NCI-H446 (cell line): ENCODE measurements at places on chromosomes 5 and 9.

DNA sequence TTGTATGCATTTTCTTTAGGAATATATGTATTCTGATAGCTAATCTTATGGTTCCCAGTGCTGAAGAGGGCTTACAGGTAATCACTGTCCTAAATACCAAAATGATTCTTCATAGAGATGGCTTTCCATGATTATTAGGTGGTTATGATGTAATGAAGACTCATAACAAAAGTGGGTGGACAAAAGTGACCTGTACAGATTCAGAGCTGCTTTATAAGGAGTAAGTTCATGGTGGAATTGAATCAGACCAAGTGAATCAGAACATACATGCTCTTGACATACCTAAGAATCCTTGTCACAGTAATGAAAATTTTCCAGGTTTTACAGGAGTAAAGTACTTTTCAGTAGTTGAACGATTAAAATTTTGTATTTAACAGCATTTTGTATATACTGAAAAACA lies 105.6 kb downstream of the NIPBL start:
- DNase-seq: no peak

- DNase-seq: no peak
Measured at GRCh38 chr9:2356041-2356790, 265.4 kb upstream of the VLDLR start.

DNA sequence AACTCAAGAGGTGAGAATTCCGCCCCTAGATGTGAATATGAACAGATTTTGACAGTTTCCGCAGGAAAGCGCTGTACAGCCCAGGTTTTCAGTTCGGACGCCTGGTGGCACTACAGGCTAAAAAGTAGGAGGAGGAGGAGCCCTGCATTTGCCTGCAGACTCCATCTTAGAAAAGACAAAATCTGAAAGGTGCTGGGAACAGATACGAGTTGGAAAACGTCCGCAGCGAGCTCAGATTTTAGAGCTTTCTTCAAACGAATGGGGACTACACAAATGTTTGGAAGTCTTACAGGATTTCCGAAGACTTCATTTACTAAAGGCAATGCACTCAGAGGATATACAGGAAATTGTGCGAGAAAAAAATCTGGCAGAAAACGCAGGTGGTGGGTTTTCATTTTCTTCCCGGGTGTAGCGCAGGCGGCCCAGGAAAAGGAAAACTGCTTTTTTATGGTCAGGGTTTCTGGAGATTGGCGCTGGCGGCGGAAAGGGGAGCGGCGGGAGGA lies 9.9 kb upstream of the PCDHB2 start:
- peak; percentile 35 for DNase-seq

DNA sequence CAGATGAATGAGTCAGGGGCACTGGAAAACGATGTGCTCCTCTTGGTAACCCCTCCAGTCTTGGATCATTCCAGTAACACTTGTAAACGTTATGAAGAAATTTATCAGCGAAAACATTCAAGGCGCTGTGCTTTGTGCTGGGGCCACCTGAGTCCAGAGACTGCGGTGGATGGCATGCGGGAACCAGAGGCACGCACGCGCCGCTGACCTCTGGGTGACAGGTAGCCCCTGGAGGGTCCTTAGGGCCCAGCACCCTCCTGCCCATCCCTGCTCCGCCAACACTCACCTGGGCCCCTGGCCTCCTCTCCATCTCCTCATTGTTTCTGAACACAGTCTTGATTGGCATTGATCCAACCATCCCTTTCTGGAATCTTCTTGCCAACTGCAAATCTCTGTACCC lies 86.9 kb downstream of the DAP start:
- no peak for DNase-seq

DNA sequence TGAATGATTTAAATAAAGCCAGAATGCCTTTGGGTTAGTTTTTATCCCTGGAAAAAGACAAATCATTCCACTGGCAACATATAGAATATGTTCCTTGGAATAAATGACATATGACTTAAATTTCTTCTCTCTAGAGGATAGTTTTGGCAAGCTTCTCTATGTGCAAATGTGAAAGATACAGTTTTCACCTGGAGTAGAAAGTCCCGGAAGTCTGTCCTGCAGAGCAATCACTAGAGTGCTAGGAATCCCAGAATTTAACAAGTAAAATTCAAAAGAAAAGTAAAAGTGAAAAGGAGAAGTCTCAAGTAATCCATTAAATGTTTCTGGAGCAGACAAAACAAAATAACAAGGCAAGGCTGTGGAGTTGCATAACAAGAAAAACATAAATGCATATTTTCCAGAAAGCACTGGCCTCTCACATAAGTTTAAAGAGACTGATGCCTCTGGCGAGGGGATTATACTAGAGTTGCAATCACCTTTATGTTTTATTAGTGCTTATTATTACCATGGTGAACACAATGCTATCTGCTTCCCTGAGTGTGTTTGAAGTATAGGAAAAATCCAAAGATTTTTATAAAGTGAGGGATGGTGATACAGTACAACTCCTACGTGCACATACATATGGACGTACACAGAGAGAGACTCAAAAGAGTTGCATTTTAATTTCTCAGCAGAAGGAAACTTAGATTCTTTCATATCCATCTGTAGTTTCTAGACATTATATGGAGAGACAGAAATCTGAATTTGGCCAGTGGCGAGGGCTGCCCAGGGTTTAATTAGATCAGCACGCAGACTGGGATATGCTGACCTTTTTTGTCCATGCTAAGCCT lies 188.3 kb upstream of the ANKRD55 start:
- no peak for DNase-seq

DNA sequence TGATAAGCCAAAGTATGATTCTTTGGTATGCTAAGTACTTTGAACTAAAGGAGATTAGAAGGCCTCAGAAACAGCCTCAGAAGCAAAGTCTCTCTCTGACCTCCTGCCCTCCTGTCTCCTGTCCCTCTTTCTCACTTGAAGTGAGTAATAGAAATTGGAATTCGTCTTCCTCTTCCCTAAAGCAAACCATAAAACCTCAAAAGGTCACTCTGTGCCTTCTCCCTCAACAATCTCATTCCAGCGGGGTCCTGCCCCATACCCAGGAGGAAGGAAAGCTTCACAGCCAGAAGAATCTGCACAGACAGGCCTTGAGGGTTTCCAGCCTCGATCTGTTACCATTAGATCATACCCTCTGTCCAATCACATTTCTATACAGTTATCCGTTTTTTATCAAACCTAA lies 87.8 kb downstream of the HAPLN1 start:
- DNase-seq: no peak

GRCh38 chr5:104541141-104541785 lies 978.7 kb upstream of the NUDT12 start:
- DNase-seq: peak; percentile 64

GRCh38 chr5:102681403-102681983 lies 73.6 kb upstream of the PAM start:
- peak; percentile 95 for DNase-seq

- no peak for DNase-seq
Measured at GRCh38 chr9:135883410-135884089, 23.8 kb downstream of the CAMSAP1 start.

DNA sequence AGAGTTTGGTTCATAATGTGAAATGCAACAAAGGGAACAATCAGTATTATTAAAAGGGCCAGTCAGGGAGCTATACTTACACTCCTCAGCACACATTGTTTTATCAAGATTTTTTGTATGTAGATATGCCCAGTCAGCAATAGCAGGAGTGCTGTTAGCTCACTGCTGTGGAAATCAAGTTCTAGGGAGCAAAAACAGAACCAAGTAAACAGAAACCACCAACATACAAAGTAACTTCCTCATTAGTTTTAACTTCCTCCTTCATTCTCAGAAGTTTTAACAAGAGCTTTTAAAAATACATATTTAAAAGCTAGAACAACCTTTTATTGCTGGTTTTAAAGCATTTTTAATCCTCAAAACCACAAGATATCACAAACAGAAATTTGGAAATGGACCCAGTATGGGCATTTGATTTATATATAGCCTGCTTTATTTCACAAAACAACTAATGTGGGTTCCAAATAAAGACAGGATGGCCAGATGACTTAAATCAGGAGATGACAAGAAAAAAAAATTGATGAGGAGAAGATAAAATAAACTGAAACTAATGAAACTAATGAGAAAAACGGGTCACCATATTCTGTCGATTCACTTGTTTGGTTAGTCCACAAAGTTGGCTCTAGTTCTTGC lies 178.5 kb downstream of the ADAMTS12 start:
- no peak for DNase-seq

GRCh38 chr9:5512658-5513452 lies 2.5 kb downstream of the PDCD1LG2 start:
- no peak for DNase-seq

GRCh38 chr5:10364186-10364689 lies 10.7 kb downstream of the MARCHF6 start:
- DNase-seq: no peak

DNA sequence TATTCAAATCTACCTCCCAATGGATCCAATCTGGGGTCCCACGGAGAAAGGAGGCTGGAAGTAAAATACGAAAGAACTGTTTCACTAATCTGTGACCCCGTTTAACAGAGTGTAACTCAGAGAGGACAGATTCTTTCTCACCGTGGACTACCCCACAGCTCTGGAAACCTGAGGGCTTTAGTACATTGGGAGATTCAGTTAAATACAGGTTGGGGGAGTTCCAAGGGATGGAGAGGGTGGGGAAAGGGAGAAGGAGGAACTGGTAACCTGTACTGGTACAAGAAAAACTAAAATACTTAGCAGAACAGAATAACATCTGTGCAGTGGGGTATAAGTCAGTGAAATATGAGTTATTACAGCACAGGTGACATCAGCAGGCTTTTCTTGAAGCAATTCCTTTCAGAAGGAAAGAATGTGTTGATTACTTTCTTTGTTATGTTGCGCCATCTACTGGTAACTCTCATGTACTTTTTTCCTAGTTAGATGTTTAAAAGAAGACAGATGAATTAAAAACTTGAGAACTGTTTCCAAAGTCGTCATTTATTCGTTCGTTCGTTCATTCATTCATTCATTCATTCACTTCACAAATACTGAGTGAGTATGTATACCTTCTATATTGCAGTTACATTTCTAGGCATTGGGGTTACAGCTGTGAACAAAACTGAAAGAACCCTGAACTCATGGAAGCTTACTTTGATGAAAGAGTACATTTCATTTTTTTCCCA lies 30.0 kb upstream of the STOM start:
- peak; percentile 50 for DNase-seq

- DNase-seq: no peak
Measured at GRCh38 chr5:136772491-136772890, 407.1 kb upstream of the TRPC7 start.

DNA sequence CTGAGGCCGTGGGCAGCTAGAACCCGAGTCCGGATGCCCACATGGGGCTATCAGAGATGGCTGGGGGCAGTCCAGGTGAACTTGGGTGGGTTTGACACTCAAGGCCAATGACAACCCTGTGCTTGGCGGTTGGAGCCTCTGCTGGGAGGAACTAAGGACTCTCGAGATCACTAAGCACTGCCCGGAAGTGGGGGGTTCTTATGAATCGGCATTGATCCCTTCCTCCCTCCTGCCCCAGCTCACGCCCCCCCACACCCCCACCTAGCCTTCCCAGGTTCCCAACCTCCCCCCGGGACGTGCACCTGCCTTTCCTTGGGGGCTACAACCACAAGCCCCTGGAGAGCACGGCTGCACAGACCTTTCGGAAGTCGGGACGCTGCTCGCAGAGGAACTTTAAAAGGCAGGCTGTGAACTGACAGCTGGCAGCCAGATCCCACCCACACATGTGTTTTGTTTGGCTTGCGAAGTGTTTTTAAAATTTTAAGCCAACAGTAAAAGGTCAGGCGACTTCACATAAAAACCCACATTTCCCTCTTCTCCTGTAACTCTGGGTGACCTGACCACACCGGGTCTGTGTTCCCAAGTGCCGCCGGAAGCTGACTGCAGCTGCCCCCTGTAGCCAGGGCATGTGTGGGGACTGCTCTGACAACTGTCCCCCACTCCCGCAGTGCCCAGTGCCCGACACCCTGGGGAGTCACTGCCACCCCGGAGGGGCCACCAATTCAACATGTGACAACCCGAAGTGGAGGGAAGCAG lies 5.1 kb upstream of the RALGDS start:
- no peak for DNase-seq

DNA sequence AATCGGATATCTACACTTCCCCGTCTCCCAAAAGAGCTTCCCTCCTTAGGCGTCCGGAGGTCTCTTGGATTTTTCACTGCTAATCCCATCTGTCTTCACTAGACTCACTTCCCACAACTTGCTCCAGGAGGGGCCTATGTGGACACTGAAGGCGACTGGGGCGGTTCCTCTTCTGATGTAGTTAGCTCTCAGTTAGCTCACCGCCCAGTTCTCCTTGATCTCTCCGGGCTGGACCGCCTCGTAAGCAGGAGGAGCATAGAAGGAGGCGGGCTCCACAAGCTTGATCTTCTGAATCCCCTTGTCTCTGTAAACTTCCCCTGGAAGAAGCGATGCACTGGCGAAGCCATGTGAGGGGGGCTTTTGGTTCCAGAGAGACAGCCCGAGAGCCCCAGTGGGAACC lies 112.0 kb upstream of the SELENOP start:
- no peak for DNase-seq

- no peak for DNase-seq
Measured at GRCh38 chr9:78370991-78371390, 74.1 kb downstream of the PSAT1 start.

DNA sequence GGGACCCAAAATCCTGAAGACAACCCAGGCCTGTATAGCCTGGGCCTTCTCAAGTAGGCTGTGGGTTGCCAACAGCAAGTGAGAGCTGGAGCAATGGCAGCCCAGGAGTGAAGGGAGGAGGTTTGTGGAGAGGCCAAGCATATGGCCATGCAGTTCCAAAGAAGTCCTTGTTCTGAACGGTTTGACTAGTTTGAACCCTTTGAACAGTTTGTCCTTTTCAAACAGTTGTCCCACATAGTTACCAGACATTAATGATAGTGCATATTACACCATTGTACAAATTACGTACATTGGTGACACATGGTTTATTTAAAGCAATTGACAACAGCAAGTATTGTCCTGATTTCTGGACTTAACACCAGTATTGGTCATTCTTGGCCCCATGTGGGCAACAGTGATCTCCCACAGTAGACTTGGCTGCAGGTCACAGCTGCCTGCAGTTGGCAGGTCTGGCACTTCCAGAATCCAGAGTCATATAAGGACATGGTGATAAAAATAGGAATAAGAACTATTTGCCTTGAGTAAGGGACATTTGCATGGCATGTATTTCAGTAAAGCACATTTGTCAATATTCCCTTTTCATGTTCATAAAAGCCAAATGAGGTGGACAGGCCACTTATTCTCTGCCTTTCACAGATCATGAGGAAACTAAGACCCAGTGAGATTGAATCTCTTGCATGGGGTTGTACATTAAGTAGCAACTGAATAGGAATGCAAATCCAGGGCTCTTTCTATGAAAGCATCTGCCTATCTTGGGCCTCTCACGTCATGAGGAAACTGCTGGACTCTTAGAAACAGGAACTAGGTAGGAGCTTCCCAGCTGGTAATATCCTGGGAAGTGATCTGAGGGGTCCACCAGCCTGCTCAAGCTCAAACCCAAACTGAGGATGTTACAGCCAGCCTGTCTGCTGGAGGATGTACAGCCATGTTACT lies 30.3 kb downstream of the SLC25A48 start:
- DNase-seq: no peak

- no peak for DNase-seq
Measured at GRCh38 chr9:121122246-121123032, 47.7 kb downstream of the CNTRL start.
